ENCODE measurements at places on chromosomes 16 and 17. TPM values are rescaled to one million over a fixed set of nuclear protein-coding genes. Genes with fewer than 3 reads are reported as not detected.

DNA sequence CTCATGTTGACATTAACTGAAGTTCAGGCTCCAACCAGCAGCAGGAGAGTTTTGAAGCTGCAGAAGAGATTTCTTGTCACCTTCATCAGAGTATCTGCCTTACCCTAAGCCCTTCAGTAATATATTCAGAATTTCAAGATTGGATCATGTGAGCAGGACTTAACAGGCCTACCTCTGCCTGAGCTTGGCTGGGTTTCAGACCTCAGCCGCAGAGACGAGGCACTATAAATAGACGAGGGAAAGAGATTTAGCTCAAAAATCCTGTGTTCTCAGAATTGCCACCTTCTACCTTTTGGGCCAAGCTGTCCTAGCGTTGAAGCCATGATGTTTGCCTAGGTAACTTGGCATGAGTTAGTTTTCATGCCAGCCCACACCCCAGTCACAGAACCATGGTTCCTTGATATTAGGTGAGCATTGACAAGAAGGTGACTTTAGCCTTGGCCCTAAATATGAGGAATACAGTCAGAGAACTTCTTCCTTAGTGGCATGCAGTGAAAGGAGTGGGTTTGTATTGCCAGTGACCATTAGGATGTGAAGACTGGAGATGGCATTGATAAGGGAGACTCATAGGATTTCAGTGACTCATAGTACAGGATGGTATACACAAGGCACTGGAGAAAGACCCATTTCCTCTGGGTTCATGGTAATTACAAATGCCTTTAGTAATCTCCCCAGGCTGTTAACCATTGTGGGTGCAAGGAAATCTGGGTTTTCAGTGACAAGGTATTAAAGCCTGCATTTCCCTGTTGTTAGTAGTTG lies 224.3 kb downstream of the MSI2 start:
- H3K4me1 ChIP-seq = peaks cover 31% of the 10 kb centered on the region
- no peaks in the 10 kb centered on the region for H3K36me3 ChIP-seq
- H3K27ac ChIP-seq = no peak overlapping the region
- no peak overlapping the region for H3K4me3 ChIP-seq

DNA sequence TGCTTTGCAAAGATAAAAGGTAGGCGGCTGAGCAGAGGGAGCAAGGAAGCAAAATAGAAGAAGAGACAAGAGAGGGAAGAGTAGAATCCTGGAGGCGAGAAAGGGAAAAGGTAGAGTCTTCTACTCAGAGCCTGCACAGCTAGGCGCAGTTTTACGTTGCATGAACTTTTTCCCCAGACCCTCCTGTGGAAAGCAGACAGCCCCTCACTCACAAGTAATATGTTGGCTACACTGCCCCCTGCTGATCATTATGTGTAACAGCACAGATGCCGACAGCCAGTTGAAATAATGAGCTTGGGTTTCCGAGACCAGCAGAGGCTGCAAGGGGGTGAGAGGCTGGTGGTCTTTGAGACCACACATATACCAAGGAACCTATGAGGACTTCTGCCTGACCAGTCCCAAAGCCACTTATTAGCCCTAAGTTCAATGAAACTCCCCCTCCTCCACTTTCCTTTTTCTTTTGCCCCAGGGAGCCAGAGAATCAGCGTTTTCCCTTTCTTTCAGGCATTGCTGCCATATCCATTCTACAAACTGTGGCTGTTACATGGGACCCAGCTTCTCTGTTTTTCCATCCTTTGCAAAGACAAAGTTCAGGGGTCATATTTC lies 22.5 kb upstream of the CMTR2 start:
- no peak overlapping the region for H3K4me3 ChIP-seq
- peaks cover 29% of the 10 kb centered on the region for H3K27me3 ChIP-seq
- no peak overlapping the region for H3K27ac ChIP-seq
- DNase-seq = peak; percentile 32
- H3K36me3 ChIP-seq = no peaks in the 10 kb centered on the region
- H3K4me1 ChIP-seq = no peaks in the 10 kb centered on the region

- H3K36me3 ChIP-seq = no peaks in the 10 kb centered on the region
- no peak overlapping the region for H3K27ac ChIP-seq
- DNase-seq = no peak
- H3K27me3 ChIP-seq = no peaks in the 10 kb centered on the region
- no peaks in the 10 kb centered on the region for H3K4me1 ChIP-seq
These were observed 215.4 kb downstream of the SOX9 start for GRCh38 chr17:72336026-72336803.

GRCh38 chr16:78435260-78435659 lies 335.8 kb downstream of the WWOX start:
- H3K4me1 ChIP-seq = no peaks in the 10 kb centered on the region
- no peak overlapping the region for H3K27ac ChIP-seq
- peaks cover 3% of the 10 kb centered on the region for H3K36me3 ChIP-seq
- DNase-seq = no peak
- no peaks in the 10 kb centered on the region for H3K27me3 ChIP-seq

- peaks cover 4% of the 10 kb centered on the region for H3K4me1 ChIP-seq
- H3K27ac ChIP-seq = no peak overlapping the region
- no peak overlapping the region for H3K4me3 ChIP-seq
- H3K27me3 ChIP-seq = peaks cover 4% of the 10 kb centered on the region
- no peak for DNase-seq
- no peaks in the 10 kb centered on the region for H3K36me3 ChIP-seq
These were observed 61.1 kb upstream of the MTMR4 start for GRCh38 chr17:58575511-58575910.

DNA sequence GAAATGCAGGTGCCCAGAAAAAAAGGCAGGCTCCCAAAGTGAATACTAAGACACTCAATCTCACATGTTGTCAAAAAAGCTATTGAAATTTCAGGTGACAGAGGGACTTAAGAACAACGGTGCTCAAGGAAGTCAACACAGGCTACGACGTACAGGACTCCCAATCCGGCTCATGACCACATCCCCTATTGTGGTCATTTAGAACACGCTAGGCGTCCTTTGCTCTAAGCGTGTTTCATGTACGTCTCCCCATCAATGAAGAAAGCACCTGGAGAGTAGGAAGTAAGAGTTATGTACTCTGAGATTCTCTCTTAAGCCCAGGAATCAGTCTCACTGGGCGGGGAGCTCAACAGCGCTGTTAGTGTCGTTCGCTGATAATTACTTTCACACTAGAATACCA lies 94.1 kb downstream of the MRM3 start:
- H3K27me3 ChIP-seq = peaks cover 10% of the 10 kb centered on the region
- no peak overlapping the region for H3K4me3 ChIP-seq
- H3K36me3 ChIP-seq = no peaks in the 10 kb centered on the region

GRCh38 chr17:57486882-57487301 lies 230.6 kb downstream of the MSI2 start:
- H3K4me1 ChIP-seq = peaks cover 33% of the 10 kb centered on the region
- peaks cover 3% of the 10 kb centered on the region for H3K36me3 ChIP-seq
- no peaks in the 10 kb centered on the region for H3K27me3 ChIP-seq

- no peak for DNase-seq
- no peaks in the 10 kb centered on the region for H3K27me3 ChIP-seq
- no peaks in the 10 kb centered on the region for H3K4me1 ChIP-seq
- no peak overlapping the region for H3K4me3 ChIP-seq
These were observed 442.6 kb downstream of the SHISA9 start for GRCh38 chr16:13344001-13344400.

DNA sequence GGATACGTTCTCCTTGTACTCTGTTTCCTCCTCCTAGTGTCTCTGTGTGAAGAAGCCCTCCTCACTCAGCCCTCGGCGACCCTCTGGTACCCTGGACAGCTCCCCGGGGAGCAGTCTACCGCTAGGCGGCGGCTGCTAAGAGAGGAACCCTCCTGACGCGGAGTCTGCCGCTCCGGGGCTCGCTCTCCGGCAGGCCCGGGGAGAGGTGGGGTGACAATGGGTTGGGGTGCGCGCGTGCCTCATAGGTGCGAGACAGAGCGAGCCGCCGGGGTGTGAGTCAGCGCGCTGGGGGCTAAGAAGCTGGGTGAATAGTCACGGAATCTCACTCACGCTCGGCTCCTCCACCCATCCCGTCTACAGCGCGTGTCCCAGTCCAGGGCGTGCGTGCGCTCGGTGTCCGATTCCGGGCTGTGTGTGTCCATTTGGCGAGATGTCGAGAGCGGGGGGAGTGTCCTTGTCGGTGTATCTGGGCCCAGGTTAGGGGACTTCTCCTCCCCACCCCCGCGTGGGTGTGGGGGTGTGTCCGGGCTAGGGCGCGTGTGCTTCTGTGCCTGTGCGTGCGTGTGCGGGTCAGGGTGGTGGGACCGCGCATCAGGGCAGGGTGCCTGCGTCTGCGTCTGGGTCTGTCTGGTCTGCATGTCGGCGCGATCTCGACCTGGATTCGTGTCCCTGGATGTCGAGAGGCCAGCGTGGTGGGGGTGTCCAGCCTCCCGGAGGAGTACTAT lies 577 bp upstream of the HS3ST2 start:
- no peaks in the 10 kb centered on the region for H3K36me3 ChIP-seq
- peaks cover 1% of the 10 kb centered on the region for H3K4me1 ChIP-seq
- no peak overlapping the region for H3K27ac ChIP-seq

DNA sequence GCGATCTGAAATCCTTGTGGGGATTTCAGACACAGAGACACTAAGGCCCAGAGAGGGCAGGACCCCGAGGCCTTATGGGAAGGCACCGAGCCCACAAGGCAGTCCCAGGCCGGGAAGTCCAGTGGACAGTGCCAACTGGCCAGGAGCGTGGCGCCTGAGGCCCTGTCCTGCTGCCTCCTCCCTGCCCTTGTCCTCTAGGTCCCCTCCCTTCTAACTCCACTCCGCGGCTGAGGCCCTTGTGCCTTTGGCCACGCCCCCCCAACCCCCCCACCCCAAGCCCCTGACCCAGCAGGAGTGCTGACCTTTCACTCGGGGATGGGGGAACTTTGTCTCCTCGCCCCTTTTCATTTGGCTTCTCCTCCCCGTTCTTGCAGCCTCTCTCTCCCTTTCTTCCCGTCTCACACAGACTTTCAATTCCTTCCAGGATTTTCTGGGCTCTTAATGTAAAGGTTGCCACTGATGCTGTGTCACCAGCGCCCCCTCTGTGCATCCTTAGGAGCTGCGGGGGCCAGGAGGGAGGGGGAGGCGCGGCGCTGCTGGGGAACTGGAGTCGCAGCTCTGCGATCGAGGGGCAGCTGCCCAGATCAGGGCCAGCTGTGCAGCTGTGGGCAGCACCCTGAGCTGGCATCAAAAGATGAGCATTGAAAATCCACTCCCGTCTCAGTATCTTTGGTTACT lies 29.1 kb downstream of the CRHR1 start:
- peaks cover 5% of the 10 kb centered on the region for H3K27me3 ChIP-seq
- DNase-seq = no peak
- no peaks in the 10 kb centered on the region for H3K36me3 ChIP-seq
- no peaks in the 10 kb centered on the region for H3K4me1 ChIP-seq
- H3K4me3 ChIP-seq = no peak overlapping the region

- no peak overlapping the region for H3K27ac ChIP-seq
- H3K4me3 ChIP-seq = no peak overlapping the region
- H3K27me3 ChIP-seq = peaks cover 53% of the 10 kb centered on the region
- no peaks in the 10 kb centered on the region for H3K4me1 ChIP-seq
- H3K36me3 ChIP-seq = no peaks in the 10 kb centered on the region
These were observed 6.8 kb downstream of the CCL7 start for GRCh38 chr17:34276826-34277225.

DNA sequence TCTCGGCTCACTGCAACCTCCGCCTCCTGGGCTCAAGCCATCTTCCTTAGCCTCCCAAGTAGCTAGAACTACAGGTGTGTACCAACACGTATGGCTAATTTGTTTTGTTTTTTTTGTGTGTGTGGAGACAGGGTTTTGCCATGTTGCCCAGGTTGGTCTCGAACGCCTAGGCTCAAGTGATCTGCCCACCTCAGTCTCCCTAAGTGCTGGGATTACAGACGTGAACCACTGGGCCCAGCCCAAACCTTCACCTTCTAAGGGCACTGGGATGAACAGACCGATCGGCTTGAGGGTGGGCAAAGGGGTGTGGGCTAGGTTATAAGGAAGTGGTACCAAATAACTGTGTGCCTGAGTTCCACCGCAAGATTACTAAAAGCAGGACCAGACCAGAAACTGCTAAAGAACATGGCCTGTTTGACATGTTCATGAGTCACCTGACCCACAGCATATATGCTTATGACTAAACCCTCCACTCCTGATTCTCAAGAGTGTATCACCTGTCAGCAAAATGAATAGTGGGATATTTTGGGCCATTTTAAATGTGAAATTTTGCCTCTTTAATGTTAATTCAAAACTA lies 8.1 kb downstream of the TMEM97 start:
- H3K27me3 ChIP-seq = no peaks in the 10 kb centered on the region
- H3K36me3 ChIP-seq = peaks cover 23% of the 10 kb centered on the region
- no peak for DNase-seq
- no peak overlapping the region for H3K4me3 ChIP-seq
- H3K4me1 ChIP-seq = peaks cover 9% of the 10 kb centered on the region

GRCh38 chr17:50519141-50519834 lies 11.0 kb downstream of the MYCBPAP start:
- H3K4me3 ChIP-seq = no peak overlapping the region
- no peaks in the 10 kb centered on the region for H3K27me3 ChIP-seq
- H3K36me3 ChIP-seq = no peaks in the 10 kb centered on the region
- H3K4me1 ChIP-seq = peaks cover 12% of the 10 kb centered on the region
- H3K27ac ChIP-seq = no peak overlapping the region

DNA sequence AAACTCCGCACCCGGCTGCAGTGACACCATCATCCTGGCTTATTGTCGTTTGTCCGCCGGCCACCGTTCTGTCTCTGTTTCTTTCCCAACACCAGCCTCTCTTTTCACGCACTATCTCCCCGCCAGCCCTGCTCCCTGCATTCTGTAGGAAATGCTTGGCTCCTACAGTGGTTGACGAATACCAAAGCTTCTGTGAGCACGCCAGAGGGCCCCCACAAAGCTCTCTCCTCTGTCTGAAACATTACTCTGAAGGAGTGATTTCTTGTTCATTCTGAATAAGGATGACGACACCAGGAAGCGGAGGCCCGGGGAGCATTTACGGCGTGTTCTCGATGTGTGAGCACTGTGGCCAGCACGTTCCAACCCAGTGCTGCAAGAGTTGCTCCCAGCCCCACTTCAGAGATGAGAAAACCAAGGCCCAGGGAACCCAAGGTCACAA lies 58.8 kb downstream of the ADCY9 start:
- no peak overlapping the region for H3K27ac ChIP-seq
- DNase-seq = no peak
- H3K4me3 ChIP-seq = no peak overlapping the region
- H3K36me3 ChIP-seq = peaks cover 35% of the 10 kb centered on the region
- H3K27me3 ChIP-seq = peaks cover 2% of the 10 kb centered on the region
- peaks cover 34% of the 10 kb centered on the region for H3K4me1 ChIP-seq

DNA sequence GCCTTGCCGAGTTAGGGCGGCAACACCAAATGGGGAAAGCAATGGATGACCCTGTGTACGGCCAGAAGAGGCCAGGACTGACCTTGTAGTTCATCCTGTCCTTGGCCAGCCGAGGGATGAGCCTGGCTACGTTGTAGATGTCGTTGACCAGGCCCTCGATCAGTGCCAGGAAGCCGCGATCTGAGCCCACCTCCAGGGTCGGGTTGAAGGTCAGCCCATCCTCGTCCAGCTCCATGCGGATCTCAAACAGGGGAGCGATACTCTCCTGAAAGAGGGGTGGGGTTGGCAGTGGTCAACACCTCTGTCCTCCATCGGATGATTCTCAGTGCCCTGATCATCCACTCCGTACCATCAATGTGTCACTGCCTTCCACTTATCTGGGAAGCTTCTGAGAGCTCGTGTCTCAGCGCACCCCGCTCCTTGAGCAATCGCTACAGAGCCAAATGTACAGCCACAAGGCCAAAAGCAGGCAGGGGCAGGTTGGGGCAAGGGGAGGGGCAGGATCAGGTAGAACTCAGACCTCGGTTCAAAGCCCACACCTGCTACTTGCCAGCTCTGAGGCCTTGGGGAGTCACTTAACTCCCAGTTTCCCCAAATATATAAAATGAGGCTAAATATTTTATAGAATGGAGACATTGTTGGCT lies 39.9 kb downstream of the DNAH17 start:
- no peaks in the 10 kb centered on the region for H3K36me3 ChIP-seq
- H3K27ac ChIP-seq = no peak overlapping the region
- no peaks in the 10 kb centered on the region for H3K27me3 ChIP-seq

Gene DYNLRB2
- 0.62 TPM for total RNA-seq

Gene PDPR
- 36.2 TPM for total RNA-seq

Gene FAM83G
- 7.1 TPM for total RNA-seq

Gene P2RX5
- 39.4 TPM for total RNA-seq

Measured in activated CD4-positive, alpha-beta T cell treated with anti-CD3 and anti-CD28 coated beads, Interleukin-2, amount 10 ng/mL, durations not matched to agents 7 days and 5 days (primary cell).